ENCODE measurements at places on chromosomes 16 and 17.

GRCh38 chr16:49980166-49980565 is 44.9 kb upstream of the CNEP1R1 start:
- DNase-seq: no peak

DNA sequence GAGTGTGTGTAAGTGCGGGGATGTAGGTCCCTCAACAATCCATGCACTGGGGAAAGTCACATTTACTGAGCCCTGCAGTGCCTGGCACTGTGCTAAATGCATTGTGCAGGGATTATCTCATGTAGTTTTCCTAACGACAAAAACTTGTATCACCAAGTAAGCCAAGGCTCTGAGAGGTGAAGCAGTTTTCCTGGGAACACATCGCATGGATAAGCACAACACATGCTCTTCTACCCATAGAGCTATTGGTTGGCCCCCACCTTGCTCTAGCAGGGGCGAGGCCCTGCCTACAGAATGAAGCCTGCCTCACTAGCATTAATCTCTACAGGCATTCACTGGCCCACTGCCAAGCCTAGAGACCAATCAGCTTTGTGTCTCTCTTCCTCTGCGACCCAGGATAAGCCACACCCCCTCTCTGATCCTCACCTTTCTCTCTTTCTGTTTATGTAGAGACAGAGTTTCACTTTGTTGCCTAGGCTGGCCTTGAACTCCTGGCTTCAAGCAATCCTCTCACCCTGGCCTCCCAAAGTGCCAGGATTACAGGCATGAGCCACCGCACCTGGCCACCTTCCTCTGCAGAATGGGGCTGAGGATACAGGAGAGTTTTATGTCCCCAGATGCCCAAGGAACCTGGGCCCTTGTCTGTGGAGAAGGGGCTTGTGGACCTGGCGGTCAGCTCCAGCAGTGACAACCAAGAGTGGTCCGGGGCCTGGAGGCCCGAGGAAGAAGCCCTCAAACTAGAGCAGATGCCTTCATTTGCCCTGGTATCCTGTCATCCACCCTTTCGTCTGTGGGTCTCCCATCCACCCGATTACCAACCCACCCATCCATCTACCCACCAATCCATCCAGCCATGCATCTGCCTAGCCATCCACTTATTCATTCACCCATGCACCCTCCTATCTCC is 12.8 kb downstream of the CDH16 start:
- no peak for DNase-seq

GRCh38 chr16:57264950-57265371 is 19.5 kb downstream of the PLLP start:
- no peak for DNase-seq

GRCh38 chr16:74626741-74627416 is 20.0 kb upstream of the GLG1 start:
- no peak for DNase-seq

DNA sequence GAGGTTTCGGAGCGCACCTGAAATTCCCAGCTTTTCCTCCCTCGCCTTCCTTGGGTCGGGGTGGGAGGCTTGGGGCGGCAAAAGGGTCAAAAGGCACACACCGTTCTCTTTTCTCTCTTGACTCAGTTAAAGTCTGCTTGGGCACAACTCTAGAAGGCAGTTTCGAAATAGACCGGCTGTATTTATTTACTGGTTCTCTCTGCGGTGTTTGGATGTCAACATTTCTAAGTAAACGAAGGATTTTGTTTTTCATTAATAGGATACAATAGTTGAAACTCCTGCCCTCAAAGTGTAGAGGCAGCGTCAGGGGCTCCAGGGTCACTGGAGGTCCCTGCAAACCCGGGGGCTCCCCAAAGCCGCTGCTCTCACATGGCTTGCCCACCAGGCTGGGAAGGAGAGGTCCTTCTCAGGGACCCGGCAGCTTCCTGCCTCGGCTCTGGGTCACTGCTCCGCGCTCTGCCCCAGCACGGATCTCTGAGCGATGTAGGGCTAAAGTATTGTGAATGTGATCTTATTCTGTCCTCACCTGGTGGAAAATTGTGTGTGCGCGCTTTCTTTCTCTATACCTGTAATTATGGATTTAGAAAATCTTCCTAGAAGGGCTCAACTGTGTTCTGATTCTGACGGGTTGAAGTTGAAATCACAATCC is 952 bp downstream of the BMERB1 start:
- no peak for DNase-seq

DNA sequence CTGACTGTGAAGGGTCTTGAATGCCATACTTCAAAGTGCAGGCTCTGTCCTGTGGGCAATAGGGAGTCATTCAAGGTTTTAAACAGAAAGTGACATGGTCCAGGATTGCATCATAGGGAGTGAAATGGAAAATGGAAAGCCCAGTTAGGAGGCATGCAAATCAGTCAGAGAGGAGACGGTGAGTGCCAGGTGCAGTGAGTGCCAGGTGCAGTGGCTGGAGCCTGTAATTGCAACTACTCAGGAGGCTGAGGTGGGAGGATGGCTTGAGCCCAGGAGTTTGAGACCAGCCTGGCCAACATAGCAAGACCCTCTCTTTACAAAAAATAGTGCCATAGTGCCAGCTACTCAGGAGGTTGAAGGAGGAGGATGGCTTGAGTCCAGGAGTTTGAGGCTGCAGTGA is 35.2 kb upstream of the SIAH1 start:
- DNase-seq: no peak

GRCh38 chr16:89956505-89957215 is 8.1 kb downstream of the DEF8 start:
- DNase-seq: no peak

DNA sequence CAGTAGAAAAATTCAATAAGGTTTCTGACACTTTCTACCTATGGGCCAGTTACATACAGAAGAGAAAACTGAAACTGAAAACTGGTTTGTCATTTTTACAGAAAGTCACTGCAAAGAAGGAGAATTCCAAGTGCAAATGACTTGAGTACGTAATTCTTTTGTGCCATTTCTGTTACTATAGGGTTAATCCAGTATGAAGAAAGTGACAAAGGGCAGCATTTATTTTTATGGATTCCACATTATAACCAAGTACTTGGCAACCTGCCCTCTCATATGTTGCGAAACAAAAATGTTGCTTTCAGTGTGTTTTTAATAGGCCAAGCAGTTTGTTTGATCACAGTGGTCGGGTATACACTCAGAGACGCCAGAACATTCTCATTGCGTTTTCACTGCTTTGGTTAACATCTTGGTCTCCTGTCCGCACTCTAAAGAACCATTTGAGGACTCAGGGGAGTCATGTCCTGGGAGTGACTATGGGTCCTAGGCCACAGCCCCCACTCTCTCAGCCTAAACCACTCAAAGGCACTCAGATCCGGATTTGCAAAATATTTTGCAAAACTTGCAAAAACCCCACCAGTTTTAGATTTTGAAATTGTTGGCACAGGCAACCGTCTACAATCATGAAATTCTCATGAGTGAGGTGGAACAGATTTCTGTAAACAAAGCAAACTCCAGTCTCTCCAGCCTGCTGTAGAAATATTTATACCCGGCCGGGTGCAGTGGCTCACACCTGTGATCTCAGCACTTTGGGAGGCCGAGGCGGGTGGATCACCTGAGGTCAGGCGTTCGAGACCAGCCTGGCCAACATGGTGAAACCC is 15.4 kb upstream of the HELZ start:
- no peak for DNase-seq

DNA sequence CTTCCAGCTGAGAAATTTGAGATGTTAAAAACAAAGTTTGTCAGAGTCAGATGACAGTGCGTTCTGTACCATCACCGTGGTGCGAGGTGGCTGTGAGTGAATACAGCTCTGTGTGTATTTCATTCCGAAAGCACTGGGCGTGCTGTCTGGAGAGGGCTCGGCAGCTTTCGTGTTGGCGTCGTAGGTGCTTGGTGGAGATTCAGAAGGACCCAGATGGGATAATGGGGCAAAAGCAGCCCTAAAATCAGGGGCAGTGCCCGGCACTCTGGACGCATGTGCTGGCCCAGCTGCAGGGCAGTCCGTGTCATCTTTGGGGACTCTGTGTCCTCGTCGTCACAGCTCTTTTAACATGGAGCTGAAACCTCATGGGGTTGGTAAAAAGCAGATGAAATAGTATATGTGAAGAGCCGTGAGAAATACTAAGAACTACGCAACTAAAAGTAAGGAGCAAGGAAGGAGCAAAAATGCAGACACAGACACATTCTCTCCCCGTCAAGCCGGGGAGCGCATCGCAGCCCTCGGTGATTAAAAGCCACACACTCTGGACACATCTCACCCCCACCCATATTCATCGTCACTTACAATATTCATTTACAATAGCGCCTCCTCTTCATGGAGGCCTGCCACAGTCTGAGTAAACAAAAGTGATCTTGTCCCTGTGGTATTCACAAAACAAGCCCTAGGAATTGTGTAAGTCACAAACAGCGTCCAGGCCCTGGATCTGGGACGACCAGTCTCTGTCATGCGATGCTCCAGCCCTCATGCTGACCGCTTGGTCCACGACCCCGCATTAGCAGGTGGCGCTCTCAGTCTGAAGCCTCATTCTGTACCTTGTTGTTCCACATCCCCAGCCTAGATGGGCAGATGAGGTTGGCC is 206.7 kb downstream of the RPTOR start:
- no peak for DNase-seq

DNA sequence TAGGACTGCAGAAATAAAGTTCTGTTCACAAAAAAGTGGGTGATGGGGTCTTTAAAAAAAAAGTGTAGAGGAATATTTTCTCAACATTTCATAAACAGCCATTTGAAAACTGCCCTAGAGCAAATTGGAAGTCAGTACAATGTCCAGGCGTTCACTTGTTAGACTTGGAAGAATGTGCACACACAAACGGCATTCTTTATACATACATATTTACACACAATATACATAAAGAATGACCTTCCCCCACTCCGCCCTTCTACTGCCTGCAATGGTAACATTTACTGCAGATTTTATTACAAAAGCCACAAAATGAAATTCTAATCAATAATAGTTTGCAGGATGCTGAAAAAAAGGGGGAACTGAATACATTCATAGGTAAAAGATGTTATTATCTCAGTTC is 103.4 kb upstream of the TOX3 start:
- no peak for DNase-seq

- DNase-seq: no peak
Observed at GRCh38 chr16:29667755-29668154, 4.7 kb downstream of the SPN start.

DNA sequence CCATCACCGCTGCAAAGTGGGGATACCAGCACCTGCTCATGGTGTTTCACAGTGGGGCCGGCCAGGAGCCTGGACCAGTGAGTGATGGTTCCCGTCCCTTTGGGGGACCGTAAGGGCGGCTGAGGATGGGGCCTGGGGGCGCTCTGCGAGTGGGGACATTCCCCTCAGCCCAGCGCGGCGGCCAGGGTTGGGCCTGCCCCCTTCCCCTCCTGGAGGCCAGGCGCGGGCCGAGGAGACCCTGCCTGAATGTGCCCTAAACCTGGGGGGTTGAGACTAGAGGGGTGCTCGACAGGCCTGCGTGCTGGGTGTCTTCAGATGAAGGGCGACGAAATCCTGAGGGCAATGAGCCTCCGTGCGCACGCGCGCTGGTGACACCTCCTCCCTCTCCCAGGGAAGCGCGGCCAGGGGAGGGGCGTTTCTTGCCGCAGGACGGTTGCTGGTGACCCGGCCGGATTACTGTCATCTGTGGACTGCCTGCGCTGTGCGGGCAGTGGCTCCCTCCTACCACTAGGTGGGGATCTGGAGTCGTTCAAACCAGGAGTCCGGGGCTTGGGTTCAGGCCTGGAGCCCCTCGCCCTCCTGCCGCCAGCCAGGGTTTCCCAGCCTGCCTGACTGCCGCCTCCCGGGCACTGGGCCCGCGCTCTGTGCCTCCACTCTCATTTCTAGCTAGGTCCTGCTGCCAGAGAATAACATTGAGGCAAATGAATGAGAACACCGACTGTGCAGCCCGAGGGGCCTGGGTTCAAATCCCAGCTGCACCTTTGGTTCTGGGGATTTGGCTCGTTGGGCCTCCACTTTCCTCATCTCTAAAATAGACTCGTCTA is 17.1 kb downstream of the TBX2 start:
- DNase-seq: no peak

Data from esophagus squamous epithelium (tissue), 5 donors.